GM12864 (cell line): ENCODE measurements at places on chromosomes 2 and 18.

DNA sequence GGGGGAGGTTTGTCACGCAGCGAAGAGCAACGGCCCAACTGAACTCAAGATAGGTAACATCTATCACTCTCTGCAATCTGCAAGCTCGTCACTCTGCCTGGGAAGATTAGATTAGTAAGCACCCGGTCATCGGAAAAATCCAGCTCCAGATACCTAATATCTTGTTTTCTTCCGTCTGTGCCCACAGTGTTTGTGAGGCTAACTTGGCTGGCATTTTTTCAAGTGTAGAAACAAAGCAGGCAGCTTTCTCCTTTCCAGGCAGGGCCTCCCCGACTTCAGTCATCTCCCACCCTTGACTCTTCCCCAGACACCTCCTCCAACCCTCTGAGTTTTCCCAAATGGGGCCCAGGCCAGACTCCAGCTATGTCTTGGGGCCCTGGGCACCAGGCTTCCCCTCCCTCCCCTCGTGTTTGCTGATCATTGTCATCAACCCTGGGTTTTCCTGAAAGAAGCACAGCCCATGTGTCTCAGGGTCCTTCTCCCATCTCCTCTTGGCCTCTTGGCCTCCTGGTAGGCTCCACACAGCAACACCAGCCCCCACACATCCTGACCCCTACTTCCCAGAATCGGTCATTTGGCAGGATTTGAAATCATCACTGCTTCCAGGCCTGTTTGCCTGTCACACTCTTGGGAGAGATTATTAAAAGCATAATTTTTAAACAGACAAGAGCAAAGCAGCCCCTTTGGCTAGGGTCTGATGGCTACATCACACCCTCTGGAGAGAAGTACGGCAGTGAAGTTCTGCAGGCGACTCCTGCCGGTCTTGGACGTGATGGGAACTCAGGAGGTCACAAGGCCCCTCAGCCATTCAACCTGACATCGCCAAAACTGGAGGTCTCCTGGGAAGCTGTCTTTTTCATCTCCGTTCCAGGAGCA, 144.9 kb upstream of the ID2 start:
- no peak for DNase-seq

- DNase-seq = no peak
Measured at GRCh38 chr2:177026956-177027355, 185.6 kb upstream of the HNRNPA3 start.

DNA sequence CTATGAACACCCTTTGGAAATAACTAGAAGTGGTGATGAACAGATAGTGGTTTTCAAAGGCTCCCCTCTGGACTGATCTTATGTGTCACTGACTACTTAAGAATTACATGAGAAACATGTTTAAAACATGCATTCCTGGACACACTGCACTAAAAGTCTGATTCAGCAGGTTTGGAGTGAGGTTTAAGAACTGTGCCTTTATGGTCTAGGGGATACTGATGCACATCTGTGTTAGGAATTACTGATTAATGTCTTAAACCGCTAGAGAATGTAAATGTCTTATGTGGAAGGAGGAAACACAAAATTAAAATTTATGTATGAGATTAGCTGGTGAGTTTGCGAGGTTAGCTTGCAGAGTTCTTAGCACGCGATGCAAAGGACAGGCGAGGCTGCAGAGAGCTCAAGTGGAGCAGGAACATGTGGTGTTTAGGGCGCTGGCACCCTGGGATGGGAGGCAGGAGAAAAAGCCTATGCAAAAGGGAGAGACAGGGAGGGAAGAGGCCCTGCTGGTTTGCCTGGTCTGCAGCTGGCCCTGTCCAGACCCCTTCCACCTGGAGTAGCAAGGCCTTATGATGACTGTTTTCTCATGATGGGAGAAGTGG, 11.7 kb downstream of the SH3YL1 start:
- no peak for DNase-seq

GRCh38 chr2:105865222-105865913, 120.7 kb downstream of the NCK2 start:
- DNase-seq = no peak

DNA sequence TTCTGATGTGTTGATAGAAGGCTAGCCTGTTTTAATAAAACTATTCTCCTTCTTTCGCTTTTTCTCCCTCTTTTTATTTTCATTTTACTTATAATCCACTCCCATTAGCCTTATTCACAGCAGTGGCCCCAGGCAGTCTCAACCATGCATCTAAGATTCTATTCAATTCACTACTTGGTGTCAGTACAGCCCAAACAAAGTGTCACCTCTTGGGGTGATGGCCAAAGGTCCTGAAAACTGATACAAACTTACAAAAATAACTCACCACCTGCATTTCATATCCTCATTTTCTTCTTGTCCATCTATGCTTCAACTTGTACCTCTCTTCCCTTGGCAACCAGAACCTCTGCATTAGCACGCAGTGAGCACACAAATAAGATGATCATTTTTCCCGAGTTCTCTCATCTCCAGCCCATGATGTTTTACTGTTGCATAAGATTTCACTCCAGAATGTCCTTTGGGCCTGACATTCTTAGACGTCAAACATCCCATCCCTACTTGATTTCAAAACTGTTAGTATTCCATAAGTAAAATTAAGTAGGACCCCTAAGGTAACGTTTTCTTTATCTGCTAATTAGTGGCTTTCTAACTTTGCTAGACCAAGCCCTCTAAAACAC, 559.3 kb upstream of the TNP1 start:
- no peak for DNase-seq

- no peak for DNase-seq
Measured at GRCh38 chr2:72887740-72888437, 681 bp downstream of the SPR start.

GRCh38 chr2:107607054-107607453, 219.6 kb upstream of the RGPD4 start:
- no peak for DNase-seq

DNA sequence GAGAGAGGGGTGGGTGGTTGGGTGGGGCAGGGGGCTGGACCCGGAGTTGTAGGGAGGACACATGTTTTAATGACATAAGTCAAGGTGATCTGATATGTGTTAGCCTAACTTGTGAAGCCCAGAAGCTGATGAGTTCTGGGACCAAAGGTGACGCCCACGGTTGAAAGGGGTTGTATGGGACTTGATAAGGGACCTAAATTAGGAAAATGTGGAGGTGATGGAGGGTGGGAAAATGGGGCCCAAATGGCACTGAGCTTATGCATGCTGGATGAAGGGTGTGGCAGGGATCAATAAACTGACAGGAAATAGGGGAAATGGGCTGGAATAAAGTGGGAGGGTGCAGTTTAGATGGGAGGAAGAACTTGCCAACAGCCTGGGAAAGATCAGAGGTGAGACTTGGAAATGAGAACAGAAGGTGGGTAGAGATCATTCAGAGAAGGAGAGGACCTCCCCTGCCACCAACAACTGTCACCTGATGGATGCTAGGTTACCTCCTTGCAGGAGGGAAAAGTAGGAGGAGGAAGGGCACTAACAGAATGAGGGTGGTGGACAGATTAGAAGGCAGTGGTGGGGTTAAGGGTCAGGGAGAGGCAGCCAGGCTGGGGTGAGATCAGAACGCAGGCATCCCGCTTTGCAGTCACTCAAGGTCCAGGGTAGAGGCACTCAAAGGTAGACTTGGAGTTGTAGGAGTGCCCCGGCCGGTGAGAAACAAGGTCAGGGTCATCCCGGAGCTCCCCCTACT, 15.3 kb downstream of the WNT10A start:
- no peak for DNase-seq

DNA sequence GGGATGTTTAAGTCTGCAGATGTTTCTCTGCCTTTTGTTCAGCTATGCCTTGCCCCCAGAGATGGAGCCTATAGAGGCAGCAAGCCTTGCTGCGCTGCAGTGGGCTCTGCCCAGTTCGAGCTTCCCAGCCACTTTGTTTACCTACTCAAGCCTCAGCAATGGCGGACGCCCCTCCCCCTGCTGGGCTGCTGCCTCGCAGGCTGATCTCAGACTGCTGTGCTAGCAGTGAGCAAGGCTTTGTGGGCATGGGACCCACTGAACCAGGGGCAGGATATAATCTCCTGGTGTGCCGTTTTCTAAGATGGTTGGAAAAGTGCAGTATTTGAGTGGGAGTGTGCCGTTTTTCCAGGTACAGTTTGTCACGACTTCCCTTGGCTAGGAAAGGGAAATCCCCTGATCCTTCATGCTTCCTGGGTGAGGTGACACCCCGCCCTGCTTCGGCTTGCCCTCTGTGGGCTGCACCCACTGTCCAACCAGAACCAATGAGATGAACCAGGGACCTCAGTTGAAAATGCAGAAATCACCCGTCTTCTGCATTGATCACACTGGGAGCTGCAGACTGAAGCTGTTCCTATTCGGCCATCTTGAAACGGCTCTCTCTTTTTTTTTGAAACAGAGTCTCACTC, 27.6 kb upstream of the ADAM23 start:
- no peak for DNase-seq

DNA sequence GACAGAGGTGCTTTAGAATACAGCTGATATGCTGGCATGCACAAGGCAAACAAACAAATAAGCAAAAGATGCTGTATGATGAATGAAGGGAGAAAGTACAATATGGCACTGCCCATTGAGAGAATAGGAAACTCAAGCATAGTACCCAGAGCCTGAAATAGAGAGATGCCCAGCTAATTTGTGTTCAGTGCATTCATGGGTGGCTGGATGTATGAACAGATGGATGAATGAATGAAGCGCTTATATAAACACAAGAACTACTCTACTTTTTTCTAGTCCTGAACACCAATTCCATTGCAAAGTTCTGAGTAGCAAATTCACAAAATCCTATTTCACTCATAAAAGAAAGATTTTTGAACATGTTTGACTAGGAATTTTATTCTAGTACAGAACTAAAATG, 756.3 kb downstream of the SATB2 start:
- no peak for DNase-seq

DNA sequence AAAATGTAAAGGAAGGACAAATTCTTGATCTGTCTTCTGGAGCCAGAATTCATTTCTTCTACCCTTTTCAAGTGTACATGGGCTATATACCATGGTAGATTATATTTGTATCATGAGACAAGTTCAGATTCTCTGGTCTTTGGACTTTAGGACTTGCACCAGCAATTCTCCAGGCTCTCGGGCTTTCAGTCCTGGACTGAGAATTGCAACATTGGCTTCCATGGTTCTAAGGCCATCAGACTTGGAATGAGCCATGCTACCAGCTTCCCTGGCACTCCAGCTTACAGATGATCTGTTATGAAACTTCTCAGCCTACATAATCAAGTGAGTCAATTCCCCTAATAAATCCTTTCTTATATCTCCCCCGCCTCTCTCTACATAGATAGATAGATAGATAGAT, 33.3 kb downstream of the SRD5A2 start:
- DNase-seq = no peak

- DNase-seq = no peak
Measured at GRCh38 chr2:176130957-176131847, 1.7 kb downstream of the HOXD8 start.

- no peak for DNase-seq
Measured at GRCh38 chr2:144004742-144005141, 515.2 kb downstream of the ZEB2 start.

DNA sequence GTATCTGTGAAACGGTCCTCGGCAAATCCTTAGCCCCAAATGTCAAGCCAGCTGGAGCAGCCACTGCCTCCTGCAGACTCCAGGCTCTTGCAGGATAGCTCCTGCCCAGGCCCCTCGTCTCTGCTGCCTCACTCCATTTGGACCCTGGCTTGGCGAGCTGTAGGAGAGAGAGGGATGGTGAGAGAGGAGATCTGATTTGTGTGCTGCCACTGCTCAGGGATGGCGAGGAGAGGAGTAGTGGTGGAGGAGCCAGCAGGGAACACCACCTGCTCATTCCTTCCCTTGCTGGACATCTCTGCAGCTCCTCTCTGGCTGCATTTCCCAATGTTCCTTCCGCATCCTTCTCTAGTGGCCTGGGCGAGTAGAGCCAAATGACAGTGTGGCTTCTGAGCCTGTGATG, 109.1 kb upstream of the NCK2 start:
- no peak for DNase-seq

DNA sequence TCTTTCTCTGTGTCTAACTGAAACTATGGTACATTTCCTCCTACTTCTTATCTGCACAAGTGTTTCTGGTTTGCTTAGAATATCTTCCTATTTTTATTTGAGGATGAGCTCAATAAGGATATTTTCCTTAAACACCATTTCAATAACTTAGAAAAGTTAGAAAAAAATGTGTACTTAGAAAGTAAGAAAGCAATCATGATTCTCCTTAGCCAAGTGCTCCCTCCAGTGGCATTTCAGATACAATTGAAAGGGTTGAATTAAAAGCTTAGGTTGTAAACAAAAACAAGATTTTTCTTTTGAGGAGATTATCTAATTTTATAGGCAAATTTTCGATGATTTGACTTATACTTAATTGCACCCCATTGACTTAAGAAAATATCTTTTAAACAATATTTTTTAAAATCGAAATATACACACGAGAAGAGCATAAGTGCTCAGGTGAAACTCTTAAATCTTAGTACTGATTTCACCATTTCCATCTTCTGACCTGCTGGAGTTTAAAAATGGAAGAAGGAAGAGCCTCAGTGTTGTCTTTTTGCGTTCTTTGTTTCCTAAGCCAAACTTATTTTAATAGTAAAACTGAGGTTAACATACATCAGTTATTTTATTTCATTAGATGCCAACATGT, 26.9 kb downstream of the C18orf63 start:
- no peak for DNase-seq

GRCh38 chr2:112625474-112626114, 20.1 kb upstream of the SLC20A1 start:
- DNase-seq = no peak

GRCh38 chr2:236657801-236658200, 88.2 kb downstream of the ACKR3 start:
- no peak for DNase-seq

DNA sequence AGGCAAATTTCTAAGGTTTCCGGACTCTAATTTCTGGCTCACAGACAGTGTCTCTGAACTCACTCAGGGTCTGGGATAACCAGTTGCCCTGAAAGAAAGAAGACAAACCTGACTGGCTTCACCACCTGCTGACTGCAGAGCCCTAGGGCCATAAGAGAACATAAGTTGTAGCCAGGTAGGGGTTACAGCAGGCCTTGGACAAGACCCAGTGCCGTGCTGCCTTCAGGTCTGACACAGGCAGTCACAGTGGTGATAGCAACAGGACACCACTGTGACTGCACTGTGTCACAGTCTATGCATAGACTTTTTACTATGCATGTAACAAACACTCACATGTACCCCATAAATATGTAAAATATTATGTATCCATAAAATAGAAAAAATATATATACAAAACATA, 508.5 kb downstream of the PID1 start:
- DNase-seq = no peak

GRCh38 chr2:134764164-134764563, 45.4 kb upstream of the TMEM163 start:
- DNase-seq = no peak

DNA sequence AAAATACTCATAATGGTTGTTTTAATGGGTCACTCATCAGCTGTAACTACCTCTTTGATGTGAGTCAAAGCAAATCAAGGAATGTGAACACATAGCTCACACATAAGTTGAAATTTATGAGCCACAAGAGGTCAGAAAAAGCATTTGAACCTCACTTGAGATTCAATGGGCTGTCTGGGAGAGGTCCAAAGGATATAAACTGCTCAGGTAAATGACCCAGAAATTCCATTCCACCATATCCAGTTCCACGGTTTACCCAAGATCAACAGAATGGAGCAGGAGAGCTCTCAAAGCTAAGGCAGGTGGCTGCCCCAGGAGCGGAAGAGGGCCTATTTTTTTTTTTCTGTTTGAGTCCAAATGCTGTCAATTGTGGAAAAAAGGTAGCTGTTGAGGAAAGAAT, 464.1 kb downstream of the TNS1 start:
- no peak for DNase-seq

- no peak for DNase-seq
Measured at GRCh38 chr18:69658103-69658502, 257.4 kb downstream of the DOK6 start.
